ENCODE measurements at places on chromosomes 3 and 15.

DNA sequence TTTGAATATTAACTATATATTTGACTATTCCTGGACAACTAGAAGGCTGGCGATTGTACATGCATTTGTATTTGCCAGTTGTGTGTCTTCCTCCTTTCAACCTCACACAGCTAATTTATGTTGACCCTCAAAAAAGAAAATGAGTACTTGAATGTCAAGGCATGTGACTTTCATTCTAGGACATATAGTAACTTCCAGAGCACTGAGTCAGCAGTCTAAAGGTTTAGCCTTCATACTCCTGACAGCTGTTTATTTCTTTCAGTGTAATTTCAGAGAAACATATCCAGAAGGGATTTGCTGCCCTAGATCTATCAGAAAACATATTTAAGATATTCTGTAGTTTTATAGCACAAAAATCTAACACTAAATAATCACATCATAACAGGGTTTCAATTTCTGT is 74.6 kb upstream of the GOLGA8J start:
- no peak for DNase-seq

DNA sequence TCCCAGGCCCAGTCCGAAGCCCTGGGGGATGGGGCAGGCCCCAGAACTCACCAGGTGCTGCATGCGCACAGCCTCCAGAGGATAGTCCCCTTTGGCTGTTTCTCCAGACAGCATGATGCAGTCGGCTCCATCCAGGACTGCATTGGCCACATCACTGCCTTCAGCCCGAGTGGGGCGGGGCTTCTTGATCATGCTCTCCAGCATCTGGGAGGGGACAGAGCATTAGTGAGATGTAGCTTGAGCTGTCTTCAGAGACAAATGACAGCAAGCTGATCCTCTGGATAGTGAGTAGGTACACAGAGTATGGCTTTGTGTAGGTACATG is 9.1 kb upstream of the GRAMD2A start:
- no peak for DNase-seq

GRCh38 chr3:179045719-179046402 is 25.7 kb downstream of the ZMAT3 start:
- no peak for DNase-seq

DNA sequence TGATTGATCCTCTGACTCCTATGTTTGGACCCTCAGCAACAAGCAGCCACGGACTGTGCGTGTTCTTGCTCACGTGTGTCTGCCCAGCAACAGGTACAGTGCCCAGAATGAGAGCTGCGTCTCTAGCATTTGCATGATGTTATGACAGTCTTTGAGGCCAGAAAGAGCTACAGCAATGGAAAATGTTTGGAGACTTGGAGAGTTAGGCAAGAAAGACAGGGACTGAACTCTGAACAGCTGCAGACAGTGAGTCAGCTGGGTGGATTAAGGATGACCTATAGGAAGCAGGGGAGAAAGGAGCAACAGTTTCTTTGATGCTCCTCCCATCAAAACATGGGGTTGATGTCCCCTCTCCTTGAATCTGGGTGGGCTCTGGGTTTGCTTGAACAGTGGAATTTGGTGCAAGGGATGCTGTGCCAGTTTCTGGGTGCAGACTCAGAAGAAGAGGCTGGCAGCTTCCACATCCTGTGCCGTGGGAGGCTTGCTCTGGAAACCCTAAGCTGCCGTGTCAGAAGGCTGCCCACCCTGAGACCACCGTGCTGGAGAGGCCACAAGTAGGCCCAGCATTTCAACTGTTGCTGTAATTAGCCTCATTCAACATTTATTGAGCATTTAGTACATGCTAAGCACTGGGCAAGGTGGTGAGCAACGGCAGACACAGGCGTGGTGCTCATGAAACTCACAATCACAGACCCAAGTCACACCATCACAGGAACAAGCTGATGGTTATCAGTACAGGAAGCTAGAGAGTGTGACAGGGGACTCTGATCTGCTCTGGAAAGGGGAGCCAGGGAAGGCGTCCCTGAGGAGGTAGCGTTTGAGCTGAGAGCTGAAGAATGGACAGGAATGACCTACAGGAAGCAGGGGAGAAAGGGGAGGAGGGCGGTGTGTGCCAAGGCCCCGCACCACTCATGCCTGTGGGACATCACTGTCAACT is 21.7 kb downstream of the CCR9 start:
- DNase-seq, result no peak

DNA sequence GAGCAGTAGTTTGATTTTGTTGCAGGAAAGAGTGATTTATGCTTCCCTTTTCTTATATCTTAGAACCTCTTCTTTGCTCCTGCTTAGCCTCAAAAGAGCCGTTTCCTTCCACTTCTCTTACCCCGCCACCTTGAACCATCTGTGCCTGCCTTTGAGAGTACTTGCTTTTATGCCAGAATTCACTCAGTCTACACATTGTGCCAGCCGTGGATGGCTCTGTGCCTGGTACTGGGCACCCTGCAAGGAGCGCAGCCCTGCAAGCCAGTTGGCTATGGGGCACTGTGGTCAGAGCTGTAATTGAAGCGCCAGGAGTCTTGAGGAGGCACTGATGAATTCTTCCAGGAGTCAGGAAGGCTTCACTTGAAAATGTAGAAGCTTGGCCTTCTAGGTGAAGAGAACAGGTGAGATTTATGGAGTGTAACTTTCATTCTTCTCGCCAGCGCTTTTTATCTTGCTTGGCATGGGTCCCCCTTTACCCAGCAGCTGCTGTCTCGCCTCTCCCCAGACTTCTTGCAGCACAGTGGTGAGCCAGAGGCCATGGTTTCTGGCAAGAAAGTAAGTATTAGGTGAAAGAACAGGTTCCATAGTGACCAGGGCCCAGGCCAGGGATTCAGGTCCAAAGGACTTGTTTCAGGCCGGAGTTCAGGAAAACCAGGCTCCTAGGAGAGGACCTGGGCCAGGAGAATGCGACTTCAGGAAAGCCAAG is 4.9 kb downstream of the TMED3 start:
- no peak for DNase-seq

DNA sequence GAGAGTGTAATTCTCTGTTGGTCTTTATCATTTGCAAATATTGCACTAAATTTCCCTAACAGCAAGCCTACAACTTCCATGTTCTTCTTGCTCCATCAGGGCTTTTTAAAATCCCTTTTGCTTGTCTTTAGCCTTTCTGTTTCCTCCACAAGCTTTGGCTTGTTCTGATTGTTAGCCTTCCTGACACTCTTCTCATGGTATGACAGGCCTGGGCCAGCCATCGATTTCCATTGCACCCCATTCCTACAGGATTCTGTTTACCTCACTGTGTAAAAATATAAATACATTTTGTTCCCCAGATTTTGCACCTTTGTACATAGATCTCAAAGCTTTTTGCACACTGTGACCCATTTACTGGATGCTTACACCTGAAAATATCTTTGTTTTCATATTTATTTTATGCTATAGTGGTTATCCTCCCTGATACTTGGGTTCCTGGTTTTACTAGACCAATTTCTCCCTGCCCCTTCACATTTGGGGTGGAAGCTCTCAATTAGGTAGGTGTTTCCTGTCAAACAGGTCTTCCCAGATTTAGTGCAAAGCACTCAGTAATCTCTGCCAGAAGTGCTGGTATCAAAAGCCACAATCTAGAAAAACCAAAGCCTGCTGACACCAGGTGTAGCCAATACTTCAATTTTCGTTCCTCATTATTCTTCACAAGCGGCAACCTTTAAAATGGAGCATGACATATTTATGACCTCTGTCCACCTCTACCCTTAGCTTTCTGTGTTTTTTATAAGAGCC is 57.9 kb upstream of the PPP2R3A start:
- DNase-seq, result no peak

GRCh38 chr3:186569779-186570095 is 783 bp upstream of the DNAJB11 start:
- DNase-seq, result no peak

DNA sequence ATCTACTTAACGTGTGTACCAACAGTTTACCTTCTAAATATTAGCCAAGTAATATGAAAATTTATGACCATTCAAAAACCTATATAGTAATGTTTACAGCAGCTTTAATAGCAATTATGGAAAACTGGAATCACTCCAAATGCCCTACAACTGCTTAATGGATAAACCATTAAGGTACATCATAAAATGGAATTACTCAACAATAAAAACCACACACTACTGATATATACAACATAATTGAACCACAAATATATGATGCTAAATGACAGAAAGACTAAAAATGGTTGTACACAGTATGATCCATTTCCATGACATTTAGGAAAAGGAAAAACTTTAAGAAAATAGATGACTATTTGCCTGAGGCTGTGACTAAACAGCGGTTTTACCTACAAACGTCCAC is 467.1 kb upstream of the EPHA6 start:
- DNase-seq, result no peak

DNA sequence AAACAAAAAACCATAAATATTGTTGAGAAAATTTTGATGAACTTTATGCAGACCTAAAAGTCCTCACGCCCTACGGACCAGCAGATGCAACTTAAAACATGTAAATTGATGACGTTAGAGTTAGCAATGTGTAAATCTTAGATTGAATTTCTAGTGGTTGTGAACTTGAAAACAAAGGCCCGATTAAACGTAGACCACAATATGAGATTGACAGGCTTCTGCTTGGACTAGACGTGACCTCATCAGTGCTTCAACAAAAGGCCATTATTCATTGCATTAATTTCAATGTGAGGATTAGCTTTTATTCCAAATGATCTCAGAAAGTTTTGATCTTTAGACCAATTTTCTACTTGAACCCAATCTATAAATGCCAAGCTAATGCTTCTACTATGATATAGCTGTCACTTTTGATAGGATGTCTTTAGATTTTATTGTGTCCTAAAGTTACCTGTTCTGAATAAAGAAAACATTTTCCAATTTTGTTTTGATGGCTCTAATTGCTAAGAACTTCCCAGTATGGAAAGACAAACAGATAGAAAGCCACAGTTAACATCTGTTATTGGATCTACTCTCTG is 55.4 kb upstream of the SPPL2A start:
- DNase-seq, result no peak

DNA sequence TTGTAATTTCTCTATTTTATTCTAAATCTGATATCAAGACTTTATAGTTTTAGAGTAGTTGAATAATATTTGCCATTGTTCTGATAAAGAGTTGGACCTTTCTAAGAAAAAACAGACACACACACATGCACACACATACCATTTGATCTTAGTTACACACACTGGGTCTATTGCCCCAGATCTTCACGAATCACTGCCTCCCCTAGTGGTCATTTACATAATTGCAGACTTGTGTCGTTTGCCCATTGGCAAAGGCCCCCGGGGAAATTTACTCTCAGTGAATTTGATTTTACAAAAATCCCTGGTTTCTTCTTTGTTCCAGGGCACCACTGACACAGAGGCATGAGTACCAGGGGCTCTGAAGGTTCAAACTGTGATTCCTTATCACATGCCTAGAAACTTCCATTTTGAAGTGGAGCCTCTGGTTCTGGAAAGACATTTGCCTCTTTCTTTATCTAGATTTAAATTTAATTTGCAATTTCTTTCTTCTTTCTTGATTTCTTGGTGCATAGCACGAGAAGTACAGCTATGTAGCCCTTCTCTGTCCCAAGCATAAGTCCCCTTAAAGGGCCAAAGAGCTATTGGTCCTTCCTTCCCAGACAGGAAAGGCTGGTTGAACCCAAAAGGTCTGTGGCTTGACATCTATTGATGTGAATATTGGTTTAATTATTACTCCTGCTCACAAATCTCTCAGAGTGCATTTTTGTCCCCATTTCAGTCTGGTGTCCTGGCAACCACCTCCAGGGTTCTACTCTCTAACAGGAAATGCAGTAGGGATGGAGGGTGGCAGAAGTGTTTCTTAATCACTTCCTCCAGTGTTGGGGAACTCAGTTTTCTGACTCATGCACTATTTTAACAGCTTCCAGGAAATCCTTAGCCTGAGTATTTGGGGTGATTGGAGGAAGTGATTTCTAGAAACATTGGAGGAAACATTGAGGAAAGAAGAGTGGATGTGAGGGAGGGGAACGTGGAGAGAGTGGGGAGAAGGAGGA is 32.4 kb upstream of the SLC6A11 start:
- DNase-seq, result no peak

DNA sequence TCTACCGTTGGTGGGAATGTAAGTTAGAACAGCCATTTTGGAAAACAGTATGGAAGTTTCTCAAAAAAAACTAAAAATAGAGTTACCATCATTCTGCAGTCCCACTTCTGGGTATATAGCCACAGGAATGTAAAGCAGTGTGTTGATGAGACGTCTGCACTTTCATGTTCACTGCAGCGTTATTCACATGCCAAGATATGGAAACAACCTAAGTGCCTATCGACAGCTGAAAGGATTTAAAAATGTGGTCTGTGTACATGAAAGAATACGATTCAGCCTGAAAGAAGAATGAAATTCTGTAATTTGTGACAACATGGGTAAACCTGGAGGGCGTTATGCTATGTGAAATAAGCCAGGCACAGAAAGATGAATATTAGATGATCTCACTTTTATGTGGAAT is 157.7 kb downstream of the THSD4 start:
- DNase-seq, result no peak

Measured in memory B cell (primary cell).